ENCODE measurements at places on chromosomes 16 and 17.

- DNase-seq, result no peak
Observed at GRCh38 chr16:87829988-87830672, 39.2 kb downstream of the SLC7A5 start.

GRCh38 chr16:78843978-78844377, 744.5 kb downstream of the WWOX start:
- no peak for DNase-seq

- peak; percentile 57 for DNase-seq
Observed at GRCh38 chr17:39069114-39069756, 82.2 kb downstream of the PLXDC1 start.

GRCh38 chr17:50460831-50461526, 7.7 kb downstream of the CHAD start:
- no peak for DNase-seq

DNA sequence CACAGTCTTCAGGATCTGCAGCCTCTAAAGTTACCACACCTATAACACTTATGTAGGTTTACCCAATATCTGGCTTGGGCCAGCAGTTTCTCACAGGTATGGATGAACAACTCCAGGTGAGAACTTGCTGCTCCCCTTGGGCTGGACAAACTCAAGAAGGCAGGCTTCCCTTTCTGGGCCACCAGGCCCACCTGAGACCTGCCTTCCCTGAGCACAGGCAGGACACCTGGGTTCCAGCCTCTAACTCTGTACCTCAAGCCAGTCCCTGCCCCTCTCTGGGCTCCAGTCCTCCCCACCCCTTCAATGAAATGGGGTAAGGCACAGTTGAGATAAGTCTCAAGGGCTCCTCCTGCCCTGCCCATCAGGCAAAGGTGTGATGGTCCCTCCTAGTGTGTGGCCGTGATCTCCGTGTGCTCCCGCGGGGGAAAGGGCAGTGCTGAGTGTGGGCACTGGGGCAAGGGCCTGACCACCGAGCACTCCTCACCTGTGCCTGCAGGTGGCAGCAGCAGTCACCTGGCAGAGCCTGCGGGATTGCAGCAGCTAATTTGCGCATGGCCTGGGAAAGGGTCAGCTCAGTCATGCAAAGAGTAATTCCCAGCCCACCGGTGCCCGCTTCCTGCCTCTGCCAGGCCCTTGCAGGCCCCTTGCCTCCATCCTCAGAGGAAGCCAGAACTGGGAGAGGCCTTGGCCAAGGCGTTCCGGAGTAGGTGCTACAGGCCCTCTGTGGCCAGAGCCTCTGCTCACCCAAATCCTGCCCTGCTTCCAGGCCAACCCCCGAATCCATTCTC, 28.2 kb upstream of the ADGRG1 start:
- peak; percentile 71 for DNase-seq

- peak; percentile 74 for DNase-seq
Observed at GRCh38 chr17:75155191-75155601, 884 bp upstream of the JPT1 start.

- DNase-seq, result no peak
Observed at GRCh38 chr16:2609827-2610470, 72.1 kb downstream of the PDPK1 start.

DNA sequence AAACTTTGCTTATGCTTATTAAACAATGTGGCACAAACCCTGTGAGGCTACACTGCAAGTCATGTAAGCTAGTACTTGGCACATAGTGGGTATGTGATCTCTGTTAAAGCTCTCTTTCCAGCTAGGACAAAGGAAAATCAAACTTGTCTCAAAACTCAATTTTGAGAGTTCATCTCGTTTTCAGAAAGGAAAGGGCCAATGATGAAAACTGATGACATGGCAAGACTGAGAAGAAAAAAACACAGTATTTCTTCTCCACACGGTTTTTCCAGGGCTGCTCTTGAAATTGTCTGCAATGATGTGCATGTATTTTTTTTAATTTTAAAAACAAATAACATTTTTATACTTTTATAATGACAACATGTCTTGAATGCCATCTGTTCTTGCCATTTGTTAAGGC, 389.8 kb downstream of the CA10 start:
- DNase-seq, result no peak

DNA sequence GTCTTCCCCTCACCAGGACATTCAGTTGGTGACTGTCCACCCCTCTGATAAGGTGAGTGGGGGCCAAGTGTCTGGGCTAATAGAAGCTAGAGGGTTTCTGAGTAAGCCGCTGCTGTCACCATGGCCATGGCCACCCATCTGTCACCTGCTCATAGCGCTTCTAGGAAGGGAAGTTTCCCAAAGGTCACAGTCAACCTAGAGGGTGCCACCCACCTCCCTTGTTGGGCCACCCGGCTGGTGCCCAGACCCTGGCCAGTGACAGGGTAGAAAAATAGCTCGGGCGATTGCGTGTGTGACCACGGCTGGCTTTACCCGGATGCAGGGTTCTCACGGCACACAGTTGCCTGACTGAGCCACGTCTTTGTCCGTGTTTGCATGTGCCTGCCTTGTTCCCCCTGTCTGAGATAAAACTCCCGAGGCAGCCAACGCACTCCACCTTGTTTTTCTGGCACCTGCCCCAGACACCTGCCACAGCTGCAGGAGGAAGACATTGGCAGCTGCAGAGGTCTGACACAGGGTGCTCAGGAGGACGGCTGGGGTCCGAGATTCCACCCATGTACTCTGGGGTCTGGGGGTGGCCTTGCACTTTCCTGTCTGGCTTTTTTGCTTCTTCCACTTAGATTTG, 809 bp downstream of the PIRT start:
- DNase-seq, result no peak

DNA sequence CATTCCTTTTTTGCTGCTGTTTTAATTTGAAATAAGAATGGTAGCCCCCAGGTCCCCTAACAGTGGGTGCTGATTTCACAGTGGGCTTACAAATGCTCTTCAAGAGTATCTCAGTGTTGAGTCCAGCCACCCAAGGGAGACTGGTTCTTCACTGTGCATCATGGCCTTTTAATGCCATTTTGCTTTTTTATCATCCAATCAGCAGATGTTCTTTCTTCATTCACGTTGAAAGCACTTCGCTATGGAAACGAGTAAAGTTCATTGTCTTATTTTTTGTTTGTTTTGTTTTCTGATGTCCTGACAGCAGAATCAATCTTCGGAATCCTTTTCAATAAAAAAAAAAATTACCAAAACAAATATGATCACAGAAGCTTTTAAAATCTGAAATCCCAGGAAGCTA, 429.0 kb downstream of the MAF start:
- no peak for DNase-seq

GRCh38 chr16:14007450-14007849, 63.7 kb upstream of the MRTFB start:
- no peak for DNase-seq

- no peak for DNase-seq
Observed at GRCh38 chr17:51645056-51645455, 384.7 kb downstream of the UTP18 start.

DNA sequence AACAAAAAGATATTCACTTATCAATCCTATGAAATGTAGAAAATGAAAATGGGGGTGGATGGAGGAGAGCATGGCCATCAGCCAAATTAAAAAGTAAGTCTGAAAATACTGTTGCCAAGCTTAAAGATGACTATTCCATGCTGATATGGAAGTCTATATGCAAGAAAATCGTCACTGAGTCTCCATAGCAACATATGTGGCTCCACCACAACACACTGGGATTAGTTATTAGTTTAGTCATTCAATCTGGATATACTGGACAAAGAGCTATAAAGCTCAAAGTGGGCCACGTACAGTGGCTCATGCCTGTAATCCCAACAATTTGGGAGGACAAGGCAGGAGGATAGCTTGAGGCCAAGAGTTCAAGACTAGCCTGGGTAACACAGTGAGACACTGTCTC, 24.7 kb upstream of the PSMD7 start:
- DNase-seq, result no peak

DNA sequence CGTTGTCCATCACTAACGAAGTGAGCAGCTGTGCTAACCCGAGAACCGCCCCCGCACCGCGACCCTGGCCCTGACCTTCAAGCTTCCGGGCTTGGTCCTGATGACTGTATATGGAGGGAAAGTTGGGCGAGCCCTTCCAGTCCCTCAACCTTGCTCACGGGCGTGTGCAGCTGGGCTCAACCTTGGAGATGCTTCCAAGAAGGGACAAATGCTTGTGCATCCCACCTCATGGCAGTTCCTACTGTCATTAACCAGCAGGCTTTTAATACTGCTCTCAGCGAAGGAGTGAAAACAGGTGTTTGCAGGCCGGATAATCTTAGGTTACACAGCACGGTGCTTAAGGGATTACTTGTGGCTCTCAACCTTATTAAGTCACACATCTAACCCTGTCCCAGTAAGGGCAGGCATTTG, 33.5 kb downstream of the SRL start:
- DNase-seq, result no peak

- no peak for DNase-seq
Observed at GRCh38 chr16:373848-374615, 3.7 kb upstream of the MRPL28 start.
